ENCODE measurements at places on chromosomes 13 and 19.

- H3K36me3 ChIP-seq, result no peaks in the 10 kb centered on the region
- DNase-seq, result no peak
- peaks cover 8% of the 10 kb centered on the region for H3K4me1 ChIP-seq
- H3K27me3 ChIP-seq, result peaks cover 25% of the 10 kb centered on the region
Observed at GRCh38 chr19:40223135-40223822, 3.2 kb downstream of the CCNP start.

GRCh38 chr13:110236431-110236830 is 70.5 kb downstream of the COL4A1 start:
- peaks cover 8% of the 10 kb centered on the region for H3K4me1 ChIP-seq
- H3K27ac ChIP-seq, result no peak overlapping the region
- no peak overlapping the region for H3K4me3 ChIP-seq
- no peaks in the 10 kb centered on the region for H3K27me3 ChIP-seq
- no peak for DNase-seq
- H3K36me3 ChIP-seq, result no peaks in the 10 kb centered on the region

DNA sequence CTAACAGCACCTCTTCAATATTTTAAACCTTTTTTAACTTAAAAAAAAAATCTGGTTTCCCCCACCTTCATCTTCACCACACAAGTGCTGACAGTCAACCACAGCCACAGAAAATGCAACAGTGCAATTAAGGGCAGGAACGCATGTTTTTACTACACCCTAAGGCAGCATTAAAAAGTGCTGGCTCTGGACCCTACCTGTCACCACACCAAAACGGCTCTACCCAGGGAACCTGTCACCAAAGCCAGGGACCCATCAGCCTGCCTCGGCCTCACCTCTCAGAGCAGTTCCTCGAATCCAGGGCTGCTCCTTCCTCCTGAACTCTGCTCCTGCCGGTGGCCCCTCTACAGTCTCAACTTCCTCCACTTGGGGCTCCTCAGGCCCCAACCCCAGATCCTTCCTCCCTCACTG is 22.5 kb upstream of the SLC35E1 start:
- DNase-seq, result no peak
- H3K27ac ChIP-seq, result no peak overlapping the region
- peaks cover 1% of the 10 kb centered on the region for H3K36me3 ChIP-seq
- peaks cover 18% of the 10 kb centered on the region for H3K4me1 ChIP-seq

DNA sequence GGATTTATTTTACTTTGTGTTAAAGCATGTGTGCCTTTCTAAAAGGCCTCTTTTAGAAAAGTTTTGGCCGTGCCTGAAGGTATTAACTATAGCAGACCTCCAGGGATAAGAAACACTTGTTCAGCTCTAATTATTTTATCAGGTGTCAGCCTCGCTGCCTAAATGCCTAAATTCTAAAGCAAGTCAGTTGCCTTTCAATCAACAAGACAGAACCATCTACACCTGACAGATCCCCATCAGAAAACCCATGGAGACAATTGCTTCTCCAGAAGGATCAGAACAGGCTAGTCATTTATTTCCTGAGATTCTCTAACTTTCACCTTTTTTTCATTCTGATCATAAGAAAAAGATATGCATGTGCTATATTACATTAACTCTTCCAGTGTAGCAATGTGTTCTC is 171.4 kb upstream of the GPC6 start:
- H3K4me3 ChIP-seq, result no peak overlapping the region
- no peak overlapping the region for H3K27ac ChIP-seq
- no peak for DNase-seq
- H3K4me1 ChIP-seq, result no peaks in the 10 kb centered on the region

GRCh38 chr13:57925250-57925649 is 293.7 kb downstream of the PCDH17 start:
- no peak for DNase-seq
- H3K4me1 ChIP-seq, result no peaks in the 10 kb centered on the region
- H3K27ac ChIP-seq, result no peak overlapping the region

DNA sequence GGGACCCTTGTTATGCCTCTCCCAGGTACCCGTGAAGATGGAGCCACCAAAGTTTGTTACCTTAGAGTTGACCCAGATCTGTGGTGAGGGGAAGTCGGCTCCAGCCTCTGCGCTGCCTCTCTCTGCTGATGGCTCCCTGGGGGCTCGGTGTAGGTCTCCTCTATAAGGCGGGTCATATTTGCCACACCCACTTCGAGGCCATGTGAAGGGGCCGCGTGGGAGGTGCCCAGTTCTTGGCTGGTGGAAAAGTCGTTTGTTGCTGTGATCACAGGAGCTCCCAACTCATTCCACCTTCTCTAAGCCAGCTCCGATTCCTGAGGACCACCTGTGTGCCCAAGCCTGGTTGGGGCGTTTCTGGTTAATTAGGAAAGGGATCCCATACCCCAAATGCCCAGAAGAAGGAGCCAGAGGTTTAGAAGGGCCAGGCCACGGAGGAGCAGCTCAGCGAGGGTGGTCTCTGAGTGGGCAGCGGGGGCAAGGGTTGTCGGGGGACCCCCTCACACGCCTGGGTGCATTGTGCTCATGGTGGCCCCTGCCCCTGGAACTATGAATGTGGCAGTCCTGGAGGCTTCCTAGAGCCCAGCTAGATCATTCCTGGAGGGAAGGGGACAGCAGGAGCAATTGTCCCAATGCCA is 296.5 kb downstream of the ZNF536 start:
- H3K4me1 ChIP-seq, result no peaks in the 10 kb centered on the region
- no peak overlapping the region for H3K27ac ChIP-seq
- no peaks in the 10 kb centered on the region for H3K36me3 ChIP-seq
- H3K4me3 ChIP-seq, result no peak overlapping the region
- no peaks in the 10 kb centered on the region for H3K27me3 ChIP-seq
- DNase-seq, result no peak

Data from neuronal stem cell (in vitro differentiated cells).